H7 (cell line): ENCODE measurements at places on chromosomes 5 and 9. TPM values are rescaled to one million over a fixed set of nuclear protein-coding genes. Genes with fewer than 3 reads are reported as not detected.

The GAPT gene
- total RNA-seq, result not detected in 2 replicates

The TNC gene
- total RNA-seq, result 69.1 and 81.9 TPM in 2 replicates

The FOXI1 gene
- 0.07 TPM in 1 of 2 replicates, not detected in the other for total RNA-seq

The IL33 gene
- 0.33 and 1.2 TPM in 2 replicates for total RNA-seq

The S100Z gene
- total RNA-seq, result 1.1 and 1.6 TPM in 2 replicates
